NAMALWA (cell line): ENCODE measurements at places on chromosomes 16 and 17.
A peak's percentile ranks its signal among the peaks of the same experiment; 100 is the strongest.

GRCh38 chr17:38717139-38717745, 12.2 kb downstream of the MLLT6 start:
- DNase-seq: no peak

GRCh38 chr17:57366558-57367351, 110.4 kb downstream of the MSI2 start:
- DNase-seq: peak; percentile 34

DNA sequence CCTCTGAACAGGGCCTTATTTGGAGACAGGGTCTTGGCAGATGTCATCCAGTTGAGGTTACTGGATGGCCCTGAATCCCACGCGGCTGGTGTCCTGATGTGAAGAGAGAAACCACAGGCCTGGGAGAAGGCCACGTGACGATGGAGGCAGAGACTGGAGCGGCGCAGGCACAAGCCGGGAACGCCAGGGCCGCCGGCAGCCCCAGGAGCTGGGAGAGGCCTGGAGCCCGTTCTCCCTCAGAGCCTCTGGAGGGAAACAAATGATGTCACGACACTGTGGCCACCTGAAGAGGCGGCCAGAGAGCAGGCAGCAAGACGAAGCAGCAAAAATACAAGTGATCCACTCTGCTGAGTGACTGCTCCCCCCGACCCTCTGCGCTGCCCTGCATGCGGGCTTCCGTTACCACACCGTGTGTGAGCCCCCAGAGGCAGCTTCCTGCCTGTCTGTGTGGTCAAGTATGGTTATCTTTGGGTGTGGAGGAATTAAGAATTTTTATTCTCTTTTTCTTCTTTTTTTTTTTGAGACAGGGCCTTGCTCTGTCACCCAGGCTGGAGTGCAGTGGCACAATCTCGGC, 11.6 kb downstream of the CD7 start:
- DNase-seq: no peak

DNA sequence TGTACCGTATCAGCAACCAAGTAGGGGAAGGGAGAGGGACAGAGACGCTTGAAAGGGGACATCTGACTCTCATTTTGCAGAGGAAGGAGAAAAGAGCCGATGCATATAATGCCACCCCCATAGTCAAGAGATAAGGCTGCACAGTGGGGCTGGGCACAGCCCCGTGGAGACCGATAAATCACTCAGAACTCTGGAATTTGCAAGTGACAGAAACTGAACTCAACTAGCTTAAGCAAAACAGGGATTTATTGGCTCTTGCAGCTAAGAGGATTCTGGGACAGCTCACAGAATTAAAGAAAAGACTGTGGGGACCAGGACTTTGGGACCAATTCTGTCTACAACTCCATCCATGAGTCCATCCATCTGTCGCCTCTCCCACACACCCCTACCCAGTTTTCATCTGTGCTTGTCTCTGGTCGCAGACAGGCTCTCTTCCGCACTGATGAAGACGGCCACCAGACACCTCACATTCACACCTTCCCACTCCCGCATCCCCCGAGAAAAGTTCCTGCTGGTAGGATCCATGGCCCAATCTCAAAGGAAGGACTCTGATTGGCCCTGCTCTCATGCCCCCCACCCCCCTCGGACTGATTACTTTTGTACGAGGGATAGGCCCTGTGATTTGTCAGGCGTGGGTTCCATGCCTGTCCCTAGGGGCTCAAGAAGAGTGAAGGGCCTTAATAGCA, 105.9 kb upstream of the RPL38 start:
- DNase-seq: no peak

- no peak for DNase-seq
Observed at GRCh38 chr17:419073-419735, 66.6 kb upstream of the RPH3AL start.

- DNase-seq: no peak
Observed at GRCh38 chr17:13311306-13311705, 290.4 kb downstream of the HS3ST3A1 start.

DNA sequence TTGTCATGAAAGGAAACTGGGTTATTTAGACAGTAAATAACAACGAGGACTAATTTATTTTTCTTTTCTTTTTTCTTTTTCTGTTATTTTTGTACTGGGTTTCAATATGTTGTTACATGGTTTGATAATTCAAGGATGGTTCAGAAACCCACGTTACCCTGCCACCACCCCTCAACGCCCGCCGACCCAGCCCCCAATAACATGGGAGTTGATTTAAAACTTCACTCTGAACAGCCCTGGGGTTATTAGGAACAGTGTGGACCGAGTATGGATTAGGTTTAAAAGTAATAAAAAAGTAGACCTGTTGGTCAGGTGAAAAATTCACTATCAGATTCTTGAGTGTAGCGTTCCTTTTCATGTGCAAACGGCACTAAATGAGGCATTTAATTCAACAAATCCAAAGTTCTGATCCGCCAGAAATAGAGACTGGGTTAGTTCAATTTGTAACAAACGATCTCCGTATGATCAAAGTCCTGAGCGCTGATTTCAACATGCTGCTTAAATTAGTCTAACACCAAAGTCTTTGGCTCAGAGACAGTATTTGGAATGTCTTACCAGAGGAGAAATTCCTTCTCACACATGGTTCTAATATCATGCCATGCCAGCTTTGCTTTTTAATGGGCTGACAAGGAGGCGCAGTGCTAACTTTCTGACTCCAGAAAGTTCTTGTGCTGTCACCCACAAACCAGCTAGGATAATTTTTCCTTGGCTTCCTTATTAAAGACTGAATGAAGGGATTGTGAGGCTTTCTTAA, 173.1 kb upstream of the IRX3 start:
- DNase-seq: no peak

DNA sequence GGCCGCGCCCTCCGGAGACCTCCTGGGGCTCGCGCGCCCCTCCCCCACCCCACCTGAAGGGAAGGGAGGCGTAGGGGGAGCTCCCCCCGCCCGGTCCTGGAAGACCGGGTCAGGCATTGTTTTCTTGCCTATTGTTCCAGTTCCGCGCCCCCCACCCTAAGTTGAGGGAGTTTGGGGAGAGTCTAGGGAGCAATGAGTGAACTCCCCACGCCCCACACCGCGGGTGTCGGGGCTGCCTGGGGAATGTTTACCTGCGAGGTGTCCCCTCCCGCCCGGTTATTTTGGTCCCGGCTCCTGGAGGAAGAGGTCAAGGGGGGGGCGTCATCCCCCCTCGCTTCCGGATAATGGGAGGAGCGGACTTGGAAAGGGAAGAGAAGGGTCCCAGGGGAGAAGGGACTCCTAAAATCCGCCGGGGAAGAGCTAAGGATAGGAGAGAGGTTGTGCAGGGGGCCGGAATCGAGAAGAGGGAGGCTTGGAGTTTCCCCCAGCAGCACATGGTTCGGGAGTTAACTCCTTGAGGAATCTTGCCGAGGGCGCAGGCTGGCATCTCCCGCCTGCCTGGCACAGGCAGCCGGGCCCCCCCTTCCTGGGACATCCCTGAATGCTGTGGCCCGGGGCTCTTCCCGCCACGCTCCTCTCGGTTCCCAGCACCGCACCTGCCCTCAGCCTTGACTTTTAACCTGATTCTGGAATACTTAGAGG, 881 bp downstream of the MLLT6 start:
- no peak for DNase-seq

- peak; percentile 21 for DNase-seq
Observed at GRCh38 chr16:47037396-47037745, 63.9 kb upstream of the DNAJA2 start.

DNA sequence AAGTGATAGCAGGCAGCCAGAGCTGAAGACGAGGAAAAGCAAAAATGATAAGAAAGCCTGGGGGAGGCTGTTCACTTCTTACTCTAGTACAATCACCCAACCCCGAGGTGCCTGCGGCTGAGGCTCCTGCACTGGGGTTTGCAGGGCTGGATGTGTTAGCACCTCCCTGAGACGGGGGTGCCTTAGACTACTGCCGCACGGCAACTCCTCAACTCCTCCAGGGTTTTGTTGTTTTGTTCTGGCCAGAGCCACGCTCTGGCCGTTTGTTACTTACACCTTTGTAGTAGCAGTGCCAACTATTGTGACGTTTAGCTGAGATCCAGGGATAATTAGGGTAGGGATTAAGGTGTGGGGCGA, 51.5 kb downstream of the LDHD start:
- DNase-seq: no peak

GRCh38 chr16:78689028-78689427, 589.6 kb downstream of the WWOX start:
- no peak for DNase-seq

GRCh38 chr16:61887903-61888302, 148.3 kb downstream of the CDH8 start:
- peak; percentile 20 for DNase-seq

DNA sequence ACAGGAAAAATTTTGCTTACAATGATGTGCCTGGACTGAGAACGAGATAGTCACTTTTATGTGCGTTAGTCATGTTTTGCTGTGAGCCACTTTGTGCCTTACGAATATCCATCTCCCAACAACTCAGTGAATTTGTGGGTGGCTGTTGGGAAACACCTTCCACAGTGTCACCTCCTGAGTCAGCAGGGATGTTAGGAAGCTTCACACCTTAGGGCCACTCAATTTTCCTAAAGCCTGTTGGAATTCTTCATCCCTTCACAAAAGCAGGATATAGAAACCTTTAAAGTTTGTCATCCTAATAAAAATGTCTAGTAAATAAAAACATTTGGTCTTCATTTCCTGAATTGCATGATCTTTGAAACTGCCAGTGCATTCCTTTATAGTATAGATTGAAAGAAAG, 4.3 kb upstream of the KRTAP3-1 start:
- DNase-seq: no peak

GRCh38 chr16:82328881-82329469, 159.0 kb upstream of the MPHOSPH6 start:
- DNase-seq: no peak

GRCh38 chr16:5323284-5324141, 225.9 kb upstream of the EEF2KMT start:
- no peak for DNase-seq

DNA sequence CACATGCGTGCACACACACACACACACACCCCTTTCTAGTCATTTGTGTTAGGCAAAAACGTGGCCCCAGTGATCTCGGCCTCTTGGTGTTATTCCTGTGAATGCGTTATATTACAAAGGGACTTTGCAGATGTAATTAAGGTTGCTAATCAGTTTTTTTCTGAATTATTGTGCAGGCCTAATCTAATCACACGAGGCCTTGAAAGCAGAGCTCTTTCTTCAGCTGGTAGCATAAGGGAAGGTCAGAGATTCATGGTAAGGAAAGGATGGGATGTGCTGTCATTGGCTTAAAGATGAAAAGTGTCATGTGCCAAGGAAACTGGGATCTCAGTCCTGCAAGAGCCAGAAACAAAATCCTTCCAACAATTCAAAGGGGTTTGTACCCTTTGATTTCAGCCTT, 113.4 kb upstream of the ELAC2 start:
- DNase-seq: no peak

- peak; percentile 59 for DNase-seq
Observed at GRCh38 chr16:89170346-89171215, 967 bp upstream of the CDH15 start.

- no peak for DNase-seq
Observed at GRCh38 chr17:21362331-21362931, 13.7 kb upstream of the KCNJ12 start.

DNA sequence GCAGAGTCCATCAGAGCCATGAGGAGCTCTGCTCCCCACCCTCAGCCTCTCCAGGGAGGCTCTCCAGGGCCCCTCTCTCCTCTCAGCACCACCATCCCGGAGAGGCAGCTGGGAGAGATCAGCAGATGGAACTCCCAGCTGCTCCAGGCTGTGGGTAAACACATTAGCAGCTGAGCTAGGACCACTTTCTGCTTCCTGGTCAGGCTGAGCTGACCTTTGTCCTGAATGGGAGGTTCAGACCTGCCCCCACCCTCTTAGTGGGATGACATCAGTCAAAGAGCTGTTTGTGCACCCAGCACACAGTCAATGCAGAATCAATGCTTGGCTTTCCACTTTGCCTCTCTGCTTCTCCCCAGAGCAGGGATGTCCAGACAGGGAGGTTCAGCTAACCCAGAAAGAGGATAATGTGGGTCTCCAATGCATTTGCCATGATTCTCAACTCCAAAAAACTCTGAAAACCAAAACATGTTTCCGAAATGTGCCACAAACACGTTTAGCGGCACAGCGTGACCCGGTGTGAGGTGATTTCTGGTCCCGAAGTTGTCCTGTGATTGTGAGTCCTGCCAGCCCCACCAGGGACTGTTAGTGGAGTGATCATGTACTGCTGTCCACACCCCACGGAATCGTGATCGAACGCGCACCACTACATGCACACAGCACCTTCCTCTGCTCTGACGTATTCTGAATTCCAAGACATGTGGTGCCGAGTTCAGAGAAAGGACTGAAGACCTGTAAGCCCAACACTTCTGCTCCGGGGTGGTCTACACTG, 6.7 kb downstream of the GPR142 start:
- no peak for DNase-seq

- DNase-seq: no peak
Observed at GRCh38 chr17:79224476-79224875, 149.9 kb downstream of the ENGASE start.

- no peak for DNase-seq
Observed at GRCh38 chr16:82043680-82044584, 8.9 kb downstream of the HSD17B2 start.

GRCh38 chr17:82378741-82379021, 7.1 kb downstream of the UTS2R start:
- DNase-seq: no peak
